ENCODE measurements at places on chromosomes 4 and X.

DNA sequence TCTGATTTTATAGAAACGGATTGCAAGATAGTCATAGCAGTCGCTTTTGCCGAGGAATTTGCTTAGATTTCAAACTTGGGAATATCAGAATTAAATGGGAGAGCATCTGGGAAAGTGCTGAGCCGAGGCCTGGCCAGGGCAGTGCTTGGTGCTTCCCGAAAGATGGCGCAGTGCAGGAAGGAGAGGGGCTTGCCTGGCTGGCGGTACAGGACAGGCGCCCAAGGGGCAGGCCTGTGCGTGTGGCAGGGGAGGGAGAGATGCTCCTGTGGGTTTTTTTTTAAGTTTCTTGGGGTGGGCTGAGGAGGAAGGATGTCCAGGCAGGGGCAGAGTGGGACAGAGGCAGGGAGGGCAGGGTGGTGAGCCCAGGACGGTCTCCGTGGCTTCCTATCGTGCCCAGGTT is 241.1 kb downstream of the AFAP1 start:
- DNase-seq = no peak

DNA sequence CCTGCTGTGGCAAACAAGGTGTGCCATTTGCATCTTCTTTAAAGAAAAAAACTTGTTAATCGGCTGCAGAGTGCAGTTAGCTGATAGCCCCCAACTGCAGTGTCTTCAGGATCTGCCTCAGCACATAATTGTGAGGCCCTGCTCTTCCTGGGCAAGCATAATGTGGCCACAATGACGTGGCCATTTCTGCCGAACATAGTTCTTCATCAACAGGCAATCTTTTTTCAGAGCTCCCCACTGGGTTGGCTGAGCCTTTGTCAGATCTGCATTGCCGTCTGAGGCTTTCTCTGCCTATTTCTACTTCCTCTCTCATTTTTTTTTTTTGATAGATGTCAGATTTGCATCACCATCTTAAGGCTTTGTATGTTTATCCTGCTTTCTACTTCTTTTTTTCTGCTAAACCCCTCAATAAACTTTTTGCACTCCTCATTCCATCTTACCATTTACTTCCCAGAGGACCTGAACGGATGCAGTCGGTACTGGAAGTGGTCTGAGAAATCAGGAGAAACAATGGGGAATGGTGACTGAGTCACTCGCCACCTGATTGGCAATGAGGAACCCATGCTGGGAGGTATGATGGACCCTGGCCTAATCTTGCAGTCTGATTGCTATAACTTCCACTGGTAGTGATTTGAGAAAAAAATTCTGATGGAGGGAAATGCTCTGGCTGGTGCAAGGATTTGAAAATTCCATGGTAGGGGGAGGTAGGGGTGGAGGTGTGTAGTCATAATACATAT is 21.2 kb upstream of the TAB3 start:
- DNase-seq = no peak

GRCh38 chr4:12138488-12138887 is 709.8 kb upstream of the HS3ST1 start:
- no peak for DNase-seq

- no peak for DNase-seq
Measured at GRCh38 chr4:100367451-100367850, 150.4 kb downstream of the EMCN start.

- DNase-seq = no peak
Measured at GRCh38 chr4:78756776-78757175, 19.4 kb upstream of the BMP2K start.

GRCh38 chrX:78693536-78693935 is 34.4 kb upstream of the RTL3 start:
- no peak for DNase-seq
